ENCODE measurements at places on chromosomes 3 and 15.

- DNase-seq: no peak
These were observed 81.4 kb upstream of the PSMD6 start for GRCh38 chr3:64104691-64105111.

DNA sequence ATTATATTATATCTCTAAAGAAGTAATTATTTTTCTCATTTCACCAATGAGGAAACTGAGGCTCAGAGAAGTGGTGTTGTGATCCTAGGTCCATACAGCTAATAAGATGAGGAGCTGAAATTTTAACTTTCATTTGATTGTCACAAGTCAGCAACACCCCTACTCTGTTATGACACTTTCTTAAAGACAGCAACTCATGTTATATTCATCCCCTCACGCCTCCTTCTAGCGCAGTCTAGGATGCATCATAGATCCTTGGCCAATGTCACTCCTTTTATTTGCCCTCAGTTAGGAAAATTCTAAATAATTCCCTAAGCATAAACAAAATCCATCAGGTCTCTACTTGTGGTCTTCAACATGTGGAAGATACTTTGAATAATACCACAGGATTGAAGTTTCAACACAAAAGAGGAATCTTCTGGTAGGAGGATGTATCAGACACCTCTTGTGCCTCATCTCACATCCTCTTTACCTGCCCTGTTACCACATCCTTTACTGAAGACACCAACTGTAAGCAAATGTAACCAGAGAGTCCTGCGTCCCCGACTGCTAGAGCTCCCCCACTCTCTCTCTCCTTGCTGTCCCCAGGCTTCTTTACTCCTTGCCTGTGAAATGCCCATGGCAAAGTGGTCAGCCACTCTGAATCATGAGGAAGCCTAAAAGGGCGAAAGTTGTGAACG, 53.7 kb downstream of the TRIM42 start:
- DNase-seq: no peak

GRCh38 chr15:52529341-52529924, 753 bp upstream of the MYO5A start:
- DNase-seq: peak; percentile 25

- DNase-seq: no peak
These were observed 57.7 kb downstream of the IQSEC1 start for GRCh38 chr3:13015286-13016082.

DNA sequence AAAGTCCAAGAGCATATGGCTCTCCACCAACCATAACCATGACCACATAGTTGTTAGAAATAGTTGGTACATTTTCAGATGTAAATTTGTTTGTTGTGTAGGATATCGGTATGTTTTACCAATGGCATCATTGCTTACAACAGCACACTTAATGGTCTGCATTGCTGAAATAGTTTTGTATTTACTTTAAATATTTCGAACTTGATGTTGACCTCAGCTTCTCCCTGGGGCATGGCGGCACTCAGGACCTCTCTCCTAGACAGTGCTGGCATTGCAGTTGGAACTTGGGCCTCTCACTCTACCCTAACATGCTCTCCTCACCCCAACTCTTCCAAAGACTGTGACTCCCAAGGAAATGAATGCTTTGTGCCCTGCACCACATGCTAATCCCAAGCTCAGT, 5.0 kb downstream of the SLC22A13 start:
- no peak for DNase-seq

- DNase-seq: no peak
These were observed 145.0 kb upstream of the TRIM42 start for GRCh38 chr3:140532793-140533330.

DNA sequence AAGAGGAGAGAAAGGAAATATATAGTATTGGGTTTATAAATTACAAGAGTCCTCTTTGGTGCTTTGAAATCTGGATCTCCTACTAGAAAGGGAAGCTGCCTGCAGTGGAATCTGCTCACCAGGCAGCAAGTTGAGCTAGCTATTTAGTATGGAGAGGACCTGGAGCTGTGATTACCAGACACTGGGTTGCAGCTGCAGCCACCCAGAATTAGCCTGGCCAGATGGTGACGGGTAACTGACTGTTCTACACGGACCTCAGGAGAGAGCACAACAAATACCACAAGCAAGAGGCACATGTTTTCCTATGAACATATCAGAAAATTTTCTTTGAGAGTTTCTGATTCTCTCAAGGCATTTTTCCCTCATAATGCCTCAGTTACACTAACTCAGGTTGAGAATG, 46.5 kb downstream of the SYNPR start:
- no peak for DNase-seq

DNA sequence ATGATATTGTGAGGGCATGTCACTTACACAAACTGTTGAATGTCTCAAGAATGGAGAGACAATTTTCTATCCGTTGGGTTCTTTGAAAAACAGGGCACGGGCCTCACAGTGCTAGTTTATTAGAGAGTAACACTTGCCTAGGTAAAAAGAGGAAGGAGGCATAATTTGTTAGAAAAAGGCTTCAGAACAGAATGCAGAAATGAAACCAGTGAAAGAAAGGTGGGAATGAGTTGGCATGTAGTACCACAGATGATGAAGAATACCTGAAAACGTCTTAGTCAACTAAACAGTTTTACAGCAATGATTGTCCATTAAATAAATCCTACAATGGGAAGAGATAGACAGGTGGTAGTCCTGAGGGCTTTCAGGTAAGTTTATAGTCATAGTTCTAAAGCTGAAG, 1399.7 kb upstream of the CADM2 start:
- DNase-seq: no peak

DNA sequence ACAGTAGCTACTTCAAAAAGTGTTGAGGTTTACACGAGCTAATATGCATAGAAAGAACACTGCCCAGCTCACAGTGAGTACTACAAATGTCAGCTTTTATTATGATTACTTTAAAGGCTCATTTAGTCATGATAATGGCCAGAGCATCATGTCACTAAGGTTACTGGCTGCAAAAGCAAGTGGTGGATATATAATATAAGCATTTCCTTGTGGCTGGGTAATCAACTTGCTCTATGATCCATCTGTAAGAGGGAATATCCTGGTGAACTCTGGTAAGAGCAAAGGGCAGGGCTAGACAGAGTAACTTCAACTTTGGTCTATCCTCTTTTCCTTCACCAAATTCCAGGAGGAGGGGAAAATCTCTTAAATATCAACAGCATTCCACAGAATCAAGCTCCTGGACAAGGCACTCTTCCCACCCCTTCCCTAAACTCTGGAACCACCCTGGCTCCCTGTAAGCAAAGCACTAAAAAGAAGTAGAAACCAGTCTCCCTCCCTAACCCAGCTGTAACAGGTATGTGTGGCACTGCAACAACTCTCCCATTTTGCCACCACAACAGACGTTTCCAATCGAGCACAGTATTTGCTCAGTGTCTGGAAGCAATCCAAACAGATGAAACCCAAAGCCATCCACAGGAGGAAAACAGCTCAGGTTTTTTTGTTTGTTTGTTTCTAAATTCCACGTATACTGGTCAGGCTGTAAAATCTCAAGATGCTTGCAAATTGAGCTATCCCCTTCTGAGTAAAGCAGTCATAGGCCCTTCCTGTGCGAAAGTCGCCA, 13.4 kb downstream of the B4GALT4 start:
- no peak for DNase-seq

- DNase-seq: peak; percentile 26
These were observed 2.3 kb upstream of the TMEM266 start for GRCh38 chr15:76057332-76058000.

GRCh38 chr3:5428607-5429516, 241.4 kb downstream of the EDEM1 start:
- DNase-seq: no peak

DNA sequence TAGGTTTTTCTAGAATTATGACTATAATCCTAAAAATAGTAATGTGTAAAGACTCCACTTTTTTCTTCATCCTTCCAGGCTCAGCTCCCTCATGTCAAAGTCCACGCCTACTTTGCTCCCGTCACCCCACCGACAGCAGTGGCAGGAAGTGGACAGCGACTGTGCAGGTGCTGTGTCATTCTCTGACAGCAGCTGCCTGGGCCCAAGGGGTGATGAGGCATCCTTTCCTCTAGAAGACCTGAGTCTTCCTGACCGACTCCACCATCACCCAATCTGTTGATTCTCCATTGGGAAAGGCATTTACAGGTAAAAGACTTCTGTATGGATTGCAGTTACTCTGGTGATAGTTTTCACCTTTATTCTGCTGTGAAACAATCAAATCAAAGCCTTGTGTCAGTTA, 54.8 kb downstream of the UBP1 start:
- DNase-seq: no peak

GRCh38 chr3:147925272-147925671, 516.1 kb downstream of the ZIC1 start:
- no peak for DNase-seq

GRCh38 chr3:135447483-135447882, 518.0 kb upstream of the PPP2R3A start:
- DNase-seq: no peak

DNA sequence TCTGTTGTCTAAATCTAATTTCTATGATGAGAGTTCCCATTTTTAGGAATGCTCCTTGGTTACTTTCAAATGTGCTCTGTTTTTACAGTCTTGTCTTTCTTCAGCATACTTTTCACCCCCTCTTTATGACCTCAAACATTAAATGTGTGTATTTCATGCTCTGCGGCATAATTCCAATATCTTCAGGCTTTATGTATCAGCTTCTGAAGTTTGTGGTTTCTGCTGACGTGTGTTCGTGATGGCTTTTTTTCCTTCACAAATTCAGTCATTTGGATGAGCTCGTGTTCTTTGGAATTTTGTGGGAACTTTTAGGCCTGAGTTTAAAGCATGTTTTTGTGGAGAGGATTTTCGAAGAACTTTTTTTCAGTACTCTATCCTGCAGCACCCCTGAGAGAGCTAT, 97.7 kb upstream of the CHRNA7 start:
- DNase-seq: no peak

DNA sequence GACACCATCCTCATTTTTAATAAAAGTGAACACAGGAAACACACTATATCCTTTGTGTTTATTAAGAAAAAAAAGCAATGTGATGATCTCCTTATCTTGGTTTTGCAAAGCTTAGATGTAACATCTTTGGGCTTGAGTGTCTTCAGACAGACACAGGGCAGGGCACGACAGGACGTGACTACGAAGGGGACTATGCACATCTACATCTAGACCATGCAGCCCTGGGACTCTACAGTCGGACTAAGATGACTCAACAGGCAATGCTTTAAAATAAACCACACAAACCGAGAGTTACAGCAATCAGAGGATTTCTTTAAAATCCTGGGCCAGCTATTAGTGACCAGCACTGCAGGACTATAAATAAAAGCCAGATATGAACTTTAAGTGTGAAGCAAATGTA, 22.8 kb upstream of the TM2D3 start:
- DNase-seq: no peak

GRCh38 chr3:170732660-170733245, 137.2 kb downstream of the RPL22L1 start:
- no peak for DNase-seq

DNA sequence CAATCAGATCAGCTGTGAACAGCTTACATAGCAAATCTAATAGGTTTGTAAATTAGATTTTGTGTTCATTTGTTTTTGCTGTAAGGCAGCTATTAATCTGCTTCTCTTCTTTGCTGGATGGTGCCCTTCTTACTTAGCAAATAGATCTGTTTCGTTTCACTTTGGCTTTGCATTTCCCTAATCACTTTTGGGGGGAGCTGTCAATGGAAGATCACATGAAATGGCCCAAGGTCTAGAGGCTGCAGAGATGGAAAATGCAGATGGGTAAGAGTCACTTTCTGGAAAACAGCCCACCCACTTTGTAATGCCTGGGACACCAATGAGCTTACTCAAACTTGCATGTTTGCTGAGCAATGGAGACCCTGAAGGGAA, 36.4 kb downstream of the ST8SIA2 start:
- DNase-seq: no peak

DNA sequence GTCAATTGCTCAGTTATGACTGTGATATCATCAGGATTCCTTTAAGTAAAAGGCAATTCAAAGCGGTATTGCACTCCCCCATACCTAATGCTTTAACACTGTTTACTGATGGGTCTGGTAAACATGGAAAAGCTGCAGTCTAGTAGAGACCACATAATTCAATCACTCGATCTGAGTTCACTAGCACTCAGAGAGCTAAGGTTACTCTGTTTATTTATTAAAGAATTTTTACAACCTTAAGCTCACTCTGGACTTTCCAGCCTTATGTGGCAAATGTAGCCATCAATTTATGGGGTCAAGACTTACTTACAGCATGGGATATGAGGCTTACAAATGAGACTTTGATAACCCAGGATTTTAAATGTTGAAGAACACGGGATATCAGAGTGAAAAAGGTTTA, 18.4 kb upstream of the CCR2 start:
- no peak for DNase-seq

DNA sequence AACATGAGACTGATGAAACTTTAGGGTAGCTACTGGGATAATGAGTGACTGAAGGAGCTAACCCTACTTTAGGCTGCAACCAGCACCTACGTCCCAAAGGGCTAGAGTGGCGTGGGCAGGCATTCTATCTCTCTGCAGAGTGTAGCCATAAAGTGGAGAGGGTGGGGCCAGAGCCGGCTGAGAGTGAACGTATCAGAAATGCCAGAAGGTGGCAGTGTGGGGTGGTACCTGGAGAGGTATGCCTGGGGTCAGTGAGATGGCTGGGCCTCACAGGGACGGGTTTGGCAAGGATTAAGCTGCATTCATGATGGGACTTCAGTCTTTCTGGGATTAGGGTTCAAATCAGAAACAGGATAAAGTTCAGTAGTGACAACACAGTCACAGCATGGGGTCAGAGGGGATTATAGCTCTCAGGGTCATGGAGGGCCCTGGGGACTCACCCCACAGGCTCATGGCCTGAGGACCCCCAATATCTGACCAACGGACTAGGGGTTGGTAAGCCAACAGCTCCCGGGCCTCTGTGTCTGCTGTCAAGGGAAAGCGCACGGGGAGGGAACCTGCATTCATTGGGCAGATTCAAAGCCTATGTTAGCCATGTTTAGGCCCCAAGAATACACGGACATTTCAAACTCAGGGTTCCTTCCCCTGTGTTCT, 86.5 kb upstream of the FOXB1 start:
- DNase-seq: peak; percentile 90
